Dermis microvascular lymphatic vessel endothelial cell (primary cell): ENCODE measurements at places on chromosomes 6 and 20.

DNA sequence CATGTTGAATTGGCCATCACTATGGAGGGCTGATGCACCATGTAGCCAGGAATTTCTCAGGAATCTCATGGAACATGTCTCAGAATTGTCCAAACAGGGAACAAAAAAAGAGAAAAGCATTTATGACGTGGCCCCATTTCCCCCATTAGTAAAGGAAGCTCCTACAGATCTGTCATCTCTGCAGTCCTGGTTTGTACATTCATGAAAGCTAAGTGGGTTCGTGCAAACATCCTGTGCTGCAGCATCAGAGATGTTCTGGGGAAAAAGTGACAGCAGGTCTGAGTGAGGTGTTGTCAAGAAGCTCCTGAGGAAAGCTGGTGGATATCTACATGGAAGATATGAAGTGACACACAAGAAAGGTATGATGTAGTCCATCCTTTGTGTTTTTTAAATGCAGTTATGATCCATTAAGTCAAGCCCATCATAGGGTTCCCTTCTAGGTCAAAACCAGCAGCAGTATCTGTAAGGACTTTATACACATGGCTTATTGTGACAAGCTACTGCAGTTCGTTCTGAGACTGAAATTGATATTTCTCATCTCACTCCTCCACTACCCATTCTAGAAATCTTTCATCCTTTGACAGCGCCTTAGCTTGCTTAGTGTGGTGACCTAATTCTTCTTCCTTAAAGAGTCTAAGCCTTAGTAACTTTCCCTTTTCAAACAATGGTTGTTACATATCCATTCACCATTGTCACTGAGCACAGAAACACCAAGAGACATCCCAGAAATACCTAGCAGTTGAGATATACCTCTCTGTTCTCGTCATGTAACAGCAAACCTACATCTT, 200.0 kb upstream of the TCF21 start:
- no peak for DNase-seq

DNA sequence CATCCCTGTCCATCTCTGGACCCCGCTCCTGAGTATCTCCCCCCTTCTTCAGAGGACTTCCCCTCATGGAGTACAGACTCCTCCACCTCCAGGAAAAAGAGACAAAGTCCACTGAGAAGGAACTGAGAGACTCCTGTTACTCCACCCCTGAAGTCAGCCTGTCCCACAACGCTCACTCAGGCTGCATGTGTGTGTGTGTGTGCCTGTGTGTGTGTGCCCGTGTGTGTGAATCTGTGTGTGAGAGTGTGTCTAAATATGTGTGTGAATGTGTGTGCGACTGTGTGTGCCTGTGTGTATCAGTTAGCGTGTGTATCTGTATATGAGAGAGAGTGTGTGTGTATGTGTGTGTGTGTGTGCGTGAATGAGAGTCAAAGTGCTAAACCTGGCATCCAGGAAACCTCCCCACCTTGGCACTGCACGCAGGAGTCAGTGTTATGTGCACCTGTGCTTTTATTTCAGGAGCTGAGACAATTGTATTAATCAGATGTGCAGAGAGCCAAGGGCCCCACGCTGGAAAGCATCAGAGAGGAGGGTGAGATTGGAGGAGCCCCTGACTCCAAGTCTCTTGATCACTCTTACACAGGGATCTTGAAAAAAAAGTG, 39.0 kb downstream of the HLA-A start:
- no peak for DNase-seq

GRCh38 chr6:157196391-157196790, 126.9 kb downstream of the TMEM242 start:
- DNase-seq: no peak

DNA sequence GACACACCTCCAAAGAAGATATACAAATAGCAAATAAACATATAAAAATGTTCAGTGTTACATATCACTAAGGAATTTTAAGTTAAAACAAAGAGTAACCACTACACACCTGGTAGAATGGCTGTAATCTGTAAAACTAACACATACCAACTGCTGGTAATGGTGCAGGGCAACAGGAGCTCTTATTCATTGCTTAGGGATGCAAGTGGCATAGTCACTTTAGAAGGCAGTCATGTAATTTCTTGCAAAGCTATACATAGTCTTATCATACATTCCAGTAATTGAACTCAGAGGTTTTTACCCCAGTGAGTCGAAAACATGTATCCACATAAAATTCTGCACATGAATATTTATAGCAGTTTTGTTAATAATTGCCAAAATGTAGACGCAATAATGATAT, 906.8 kb upstream of the CITED2 start:
- no peak for DNase-seq

DNA sequence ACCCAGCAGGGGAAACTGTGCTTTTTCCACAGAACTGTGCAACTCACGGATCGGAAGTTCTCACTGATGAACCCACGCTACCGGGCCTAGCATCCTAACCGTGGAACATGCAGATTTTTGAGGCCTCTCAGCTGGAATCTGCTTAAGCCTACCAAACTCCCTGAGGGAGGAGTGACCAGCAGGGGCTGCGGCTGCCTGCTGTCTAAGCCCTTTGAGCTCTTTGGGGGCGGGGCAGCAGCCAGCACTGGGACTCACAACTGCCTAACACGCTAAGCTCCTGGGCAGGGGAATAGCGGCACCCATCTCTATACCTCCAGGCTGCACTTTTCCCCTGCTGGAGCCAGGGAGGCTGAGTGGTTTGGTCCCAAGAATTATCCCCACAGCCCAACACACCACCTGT, 20.4 kb upstream of the METTL24 start:
- no peak for DNase-seq

DNA sequence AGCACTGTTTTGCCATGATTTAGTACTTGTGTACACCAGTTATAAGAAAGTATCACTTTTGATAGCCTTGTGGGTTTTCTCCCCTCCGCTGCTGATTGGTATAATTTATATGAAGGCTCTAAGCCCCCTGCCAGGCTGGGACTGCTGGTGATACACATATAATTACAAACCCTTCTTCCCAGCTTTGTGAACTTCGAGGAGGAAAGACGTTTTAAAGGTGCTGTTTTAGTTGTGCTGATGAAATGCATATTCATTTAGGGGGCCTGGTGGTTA, 246.2 kb downstream of the TAF4 start:
- no peak for DNase-seq

- DNase-seq: no peak
These were observed 124.0 kb upstream of the ECI2 start for GRCh38 chr6:4259391-4259790.
